ENCODE measurements at places on chromosomes 5 and 9.

DNA sequence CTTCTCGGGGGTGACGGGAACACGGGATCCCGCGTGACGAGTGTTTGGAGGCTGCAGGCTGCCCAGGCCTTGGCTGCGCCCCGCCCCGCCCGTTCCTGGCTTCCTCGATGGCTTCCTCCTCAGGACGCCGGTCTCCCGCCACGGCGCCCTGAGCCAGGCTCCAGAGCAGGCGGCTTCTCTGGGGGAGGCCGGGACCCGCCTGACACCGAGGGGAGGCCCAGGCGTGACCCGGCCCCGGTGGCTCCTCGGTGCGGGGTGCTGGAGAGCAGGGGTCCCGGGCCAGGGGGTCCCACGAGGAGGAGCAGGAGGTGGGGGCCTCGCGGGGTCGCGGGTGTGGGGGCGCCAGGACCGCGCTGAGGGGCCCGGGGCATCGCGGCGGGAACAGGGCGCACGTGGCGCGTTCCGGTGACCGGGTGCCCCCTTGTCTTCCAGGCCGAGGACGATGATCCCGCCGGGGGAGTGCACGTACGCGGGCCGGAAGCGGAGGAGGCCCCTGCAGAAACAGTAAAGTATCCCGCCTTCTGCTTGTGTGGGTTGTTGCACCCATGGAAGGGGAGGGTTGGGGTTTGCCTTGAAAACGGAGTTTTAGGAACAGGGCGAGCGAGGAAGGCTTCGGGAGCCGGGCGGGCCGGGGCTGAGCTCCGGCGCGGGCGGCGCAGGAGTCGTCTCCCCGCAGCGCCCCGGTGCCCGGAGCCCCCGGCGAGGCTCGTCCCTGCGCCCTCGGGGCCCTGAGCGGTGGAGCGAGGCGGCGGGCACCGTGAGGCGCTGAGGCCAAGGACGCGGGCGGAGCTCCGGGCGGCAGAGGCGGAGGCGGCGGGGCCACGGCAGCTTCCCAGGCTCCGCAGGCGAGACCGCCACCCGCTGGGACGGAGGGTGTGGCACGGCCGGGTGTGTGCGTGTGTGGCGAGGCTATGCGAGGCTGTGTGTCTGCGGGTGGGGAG is 22.2 kb downstream of the AHRR start:
- DNase-seq, result no peak

DNA sequence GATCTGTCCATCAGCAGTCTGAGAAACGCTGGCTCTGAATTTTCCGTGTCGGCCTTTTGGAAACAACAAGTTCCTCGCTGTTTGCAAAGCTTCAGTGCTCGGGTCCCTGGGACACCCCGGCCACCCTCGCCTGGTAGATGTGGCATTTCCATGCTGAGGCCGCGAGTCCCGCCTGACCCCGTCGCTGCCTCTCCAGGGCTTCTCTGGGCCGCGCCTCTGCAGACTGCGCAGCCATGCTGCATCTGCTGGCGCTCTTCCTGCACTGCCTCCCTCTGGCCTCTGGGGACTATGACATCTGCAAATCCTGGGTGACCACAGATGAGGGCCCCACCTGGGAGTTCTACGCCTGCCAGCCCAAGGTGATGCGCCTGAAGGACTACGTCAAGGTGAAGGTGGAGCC is 4.7 kb downstream of the NTNG2 start:
- DNase-seq, result no peak

DNA sequence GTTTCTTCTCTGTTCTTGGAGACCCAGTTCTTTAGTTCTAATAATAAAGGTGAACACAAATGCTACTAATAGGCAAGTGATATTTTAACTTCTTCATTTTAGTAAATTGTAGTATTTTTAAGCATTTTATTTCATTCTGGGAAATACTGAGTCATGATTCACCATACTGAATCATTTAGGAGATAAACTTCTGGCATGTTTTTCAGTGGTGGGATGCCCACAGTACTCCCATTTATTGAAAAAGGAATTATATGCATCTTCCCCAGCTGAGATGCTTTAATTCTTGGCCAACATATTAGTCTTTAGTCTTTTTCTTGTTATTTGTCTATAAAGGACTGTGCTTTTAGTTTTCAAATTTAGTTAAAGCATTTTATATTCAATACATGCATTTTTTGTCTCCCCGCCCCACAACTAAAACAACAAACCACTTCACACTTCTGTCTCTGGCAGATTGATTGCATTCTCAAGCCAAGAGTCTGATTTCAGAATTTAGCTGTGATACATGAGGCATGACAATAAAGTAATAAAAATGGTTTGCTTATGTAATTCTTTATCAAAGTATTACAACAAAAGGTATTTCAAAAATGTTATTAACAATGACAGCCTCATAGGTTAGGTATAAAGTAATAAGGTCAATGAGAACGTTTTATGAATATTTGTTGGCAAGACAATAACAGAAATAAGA is 125.2 kb upstream of the CDH18 start:
- no peak for DNase-seq

DNA sequence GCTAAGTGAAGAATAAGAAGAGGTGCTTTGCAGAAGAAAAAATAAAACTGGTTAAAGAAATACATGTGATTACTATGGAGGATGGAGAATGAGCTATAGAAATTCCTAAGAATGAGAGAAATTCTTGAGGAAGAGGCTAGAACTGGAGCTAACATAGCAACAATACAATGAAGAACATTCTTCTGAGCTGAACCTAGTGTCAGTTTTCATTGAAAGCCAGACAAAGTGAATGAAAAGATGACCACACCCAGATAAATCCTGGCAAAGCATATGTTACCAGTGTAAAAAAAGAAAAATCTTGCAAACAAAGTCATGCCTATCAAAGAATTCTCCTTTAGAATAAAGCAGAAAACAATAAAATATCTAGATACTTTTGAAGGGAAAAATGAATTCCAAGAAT is 39.6 kb downstream of the SGCD start:
- no peak for DNase-seq

DNA sequence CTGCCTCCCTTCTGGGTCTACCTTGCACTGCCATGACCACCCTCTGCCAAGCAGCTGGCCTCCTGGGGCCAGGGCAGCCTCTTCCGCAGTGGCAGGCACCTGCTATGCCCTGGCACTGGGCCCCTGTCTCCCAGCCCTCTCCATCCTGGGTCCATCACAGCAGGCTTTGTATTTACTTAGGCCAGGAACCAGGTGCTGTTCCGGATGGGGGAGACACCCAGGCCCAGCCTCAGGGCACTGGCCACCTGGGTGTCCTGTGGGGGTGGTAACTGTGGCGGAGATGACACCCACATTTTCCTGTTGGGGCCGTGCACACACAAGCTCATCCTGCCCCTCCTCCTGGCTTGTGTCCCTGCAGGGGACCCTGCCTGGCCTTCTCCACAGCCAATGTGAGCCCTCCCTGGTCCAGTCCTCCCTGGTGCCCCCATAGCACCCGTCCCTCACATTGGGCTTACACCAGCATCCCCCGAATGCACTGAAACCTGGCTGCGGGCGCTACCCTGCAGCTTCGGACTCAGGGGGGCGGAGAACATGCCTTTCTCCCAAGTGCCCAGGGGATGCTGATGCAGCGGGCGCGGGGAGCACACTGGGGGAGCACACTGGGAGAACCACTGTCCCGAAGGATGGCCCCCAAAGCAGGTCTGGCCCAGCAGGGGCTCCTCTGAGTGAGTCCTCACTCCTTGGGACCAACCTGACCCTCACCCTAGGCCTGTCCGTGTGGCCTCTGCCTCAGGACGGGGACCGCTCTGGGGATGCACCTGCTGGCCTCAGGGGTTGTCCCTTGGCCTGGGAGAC is 17.9 kb downstream of the FAM163B start:
- DNase-seq, result no peak

GRCh38 chr5:34533582-34534522 is 122.3 kb upstream of the RAI14 start:
- DNase-seq, result no peak

Measured in amygdala (tissue), 56 donors.